RKO (cell line): ENCODE measurements at places on chromosomes 12 and 14.

DNA sequence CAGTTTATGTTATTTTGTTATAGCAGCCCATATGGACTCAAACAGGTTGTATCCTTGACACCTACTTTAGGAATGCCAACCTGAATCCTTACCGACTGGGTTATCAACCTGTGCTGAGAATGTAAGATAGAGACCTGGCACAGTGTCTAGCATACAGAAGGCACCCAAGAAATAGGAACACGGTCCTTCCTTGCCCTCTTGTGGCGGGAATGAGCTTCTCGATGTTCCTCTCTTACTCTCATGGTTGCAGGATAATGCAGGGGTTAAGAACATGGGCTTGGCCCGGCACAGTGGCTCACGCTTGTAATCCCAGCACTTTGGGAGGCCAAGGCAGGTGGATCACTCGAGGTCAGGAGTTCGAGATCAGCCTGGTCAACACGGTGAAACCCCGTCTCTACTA, 6.5 kb downstream of the C12orf43 start:
- peak; percentile 74 for DNase-seq

DNA sequence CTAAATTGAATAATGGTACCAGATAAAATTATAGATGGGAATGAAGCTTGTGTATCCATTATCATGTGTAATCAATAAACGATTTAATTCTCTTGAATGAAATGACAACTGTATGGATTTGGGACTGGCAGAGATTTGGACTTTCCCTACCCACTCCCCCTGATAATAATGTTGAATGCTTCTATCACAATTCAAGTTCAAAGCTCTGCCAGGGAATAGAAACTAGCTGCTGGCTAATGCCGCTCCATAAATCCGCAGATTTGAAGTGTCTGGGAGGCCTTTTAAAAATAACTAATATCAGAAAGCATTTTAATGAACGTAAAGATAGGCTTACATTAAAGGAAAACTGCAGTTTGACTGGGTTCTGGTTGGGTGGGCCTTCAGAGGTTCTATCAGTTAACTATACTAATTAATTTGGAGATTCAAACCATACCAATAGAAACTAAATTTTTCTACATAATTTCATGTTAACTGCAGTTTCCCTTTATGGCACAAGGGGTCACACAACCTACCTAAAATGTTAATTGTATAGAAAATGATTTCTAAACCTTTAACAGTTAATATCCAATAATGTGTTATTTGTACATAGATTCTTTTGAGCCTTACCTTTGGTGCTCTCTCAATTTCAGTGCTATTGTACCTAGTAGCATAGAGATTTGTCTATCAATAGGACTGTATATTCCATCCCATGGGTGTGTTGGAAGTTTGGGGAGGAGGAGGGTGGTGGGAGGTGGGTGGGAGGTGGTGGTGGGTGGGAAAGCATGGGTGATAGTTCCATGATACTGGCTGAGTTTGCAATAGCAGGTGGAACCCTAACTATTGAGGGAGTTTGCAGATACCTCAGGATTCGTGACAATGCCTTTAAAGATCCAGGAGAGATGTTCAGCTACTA, 4.9 kb downstream of the HNRNPA1 start:
- no peak for DNase-seq

DNA sequence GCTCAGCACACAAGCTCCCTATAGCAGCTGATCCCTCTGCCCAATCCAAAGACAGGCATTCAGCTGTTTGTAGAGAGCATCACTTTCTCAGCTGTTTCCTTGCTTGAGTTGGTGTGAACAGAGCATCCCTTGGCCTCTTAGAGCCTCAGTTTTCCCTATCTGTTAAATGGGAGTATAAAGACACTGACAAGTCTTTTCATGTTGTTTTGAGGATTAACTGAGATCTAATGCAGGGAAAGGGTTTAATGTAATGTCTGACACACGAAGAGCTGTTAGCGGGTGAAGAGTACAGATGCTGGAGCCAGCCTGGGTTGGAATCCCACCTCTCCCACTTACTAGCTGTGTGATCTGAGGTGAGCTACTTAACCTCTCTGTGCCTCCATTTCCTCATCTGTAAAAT, 149.5 kb downstream of the PHETA1 start:
- no peak for DNase-seq

GRCh38 chr12:52023182-52023975, 16.6 kb downstream of the TAMALIN start:
- DNase-seq, result peak; percentile 81

DNA sequence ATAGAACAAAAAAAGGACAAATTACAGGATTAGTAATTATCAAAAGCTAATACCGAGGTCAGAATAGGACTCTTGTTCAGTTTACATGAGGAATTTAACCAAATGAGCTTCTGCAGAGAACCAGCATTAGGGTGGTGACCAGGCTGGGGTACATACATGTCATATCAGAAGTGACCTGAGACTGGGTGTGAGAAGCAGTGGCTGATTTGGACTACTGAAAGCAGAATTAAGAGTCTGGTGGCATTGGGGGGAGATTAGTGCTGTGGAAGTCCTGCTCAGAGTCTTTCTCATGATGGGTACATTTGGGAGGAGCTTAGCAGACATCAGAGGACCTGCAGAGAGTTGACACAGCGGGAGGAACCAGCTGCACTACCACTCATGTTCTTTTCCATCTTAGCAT, 21.7 kb downstream of the TRAF3 start:
- DNase-seq, result no peak

DNA sequence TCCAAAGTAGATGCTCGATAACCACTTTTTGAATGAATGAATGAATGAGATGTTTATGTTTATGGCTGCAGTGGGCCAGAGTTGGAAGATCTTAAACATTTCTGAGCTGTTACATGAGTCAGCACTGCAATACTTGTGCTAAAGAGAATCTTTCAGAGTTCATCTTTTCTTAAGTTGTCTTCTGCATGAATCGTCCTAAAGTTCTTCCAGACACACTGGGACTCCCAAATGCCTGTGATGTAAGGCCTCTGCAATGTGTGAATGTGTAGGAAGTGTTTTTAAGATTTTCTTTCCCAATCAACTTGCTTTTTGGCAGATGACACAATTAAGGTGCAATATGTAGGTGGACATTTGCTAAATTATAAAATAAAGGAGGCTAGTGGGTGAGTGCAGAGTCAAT, 50.3 kb upstream of the TRIM9 start:
- DNase-seq, result no peak

DNA sequence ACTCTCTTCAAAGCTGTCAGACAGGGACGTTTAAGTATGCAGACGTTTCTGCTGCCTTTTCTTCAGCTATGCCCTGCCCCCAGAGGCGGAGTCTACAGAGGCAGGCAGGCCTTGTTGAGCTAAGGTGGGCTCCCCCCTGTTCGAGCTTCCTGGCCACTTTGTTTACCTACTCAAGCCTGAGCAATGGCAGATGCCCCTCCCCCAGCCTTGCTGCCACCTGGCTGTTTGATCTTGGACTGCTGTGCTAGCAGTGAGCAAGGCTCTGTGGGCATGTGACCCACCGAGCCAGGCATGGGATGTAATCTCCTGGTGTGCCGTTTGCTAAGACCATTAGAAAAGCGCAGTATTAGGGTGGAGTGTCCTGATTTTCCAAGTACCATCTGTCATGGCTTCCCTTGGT, 900.4 kb upstream of the MDGA2 start:
- DNase-seq, result no peak

DNA sequence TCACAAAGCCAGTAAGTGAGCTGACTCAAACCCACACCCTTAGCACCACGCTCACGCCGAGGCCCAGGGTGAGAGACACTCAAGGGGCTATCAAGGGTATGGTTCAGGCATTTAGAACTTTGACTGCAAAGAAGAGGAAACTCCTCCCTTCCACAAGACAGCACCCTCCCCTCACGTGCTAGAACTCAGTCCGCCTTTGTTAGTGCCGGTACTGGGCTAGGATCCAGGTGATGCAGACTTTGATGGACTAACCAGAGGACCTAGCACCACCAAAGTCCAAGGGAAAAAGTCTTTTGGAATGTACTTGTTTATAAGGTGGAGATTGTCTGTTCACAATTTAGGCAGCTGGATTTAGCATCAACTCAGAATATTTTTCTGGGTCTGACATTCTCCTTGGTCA, 33.7 kb downstream of the VWF start:
- no peak for DNase-seq

DNA sequence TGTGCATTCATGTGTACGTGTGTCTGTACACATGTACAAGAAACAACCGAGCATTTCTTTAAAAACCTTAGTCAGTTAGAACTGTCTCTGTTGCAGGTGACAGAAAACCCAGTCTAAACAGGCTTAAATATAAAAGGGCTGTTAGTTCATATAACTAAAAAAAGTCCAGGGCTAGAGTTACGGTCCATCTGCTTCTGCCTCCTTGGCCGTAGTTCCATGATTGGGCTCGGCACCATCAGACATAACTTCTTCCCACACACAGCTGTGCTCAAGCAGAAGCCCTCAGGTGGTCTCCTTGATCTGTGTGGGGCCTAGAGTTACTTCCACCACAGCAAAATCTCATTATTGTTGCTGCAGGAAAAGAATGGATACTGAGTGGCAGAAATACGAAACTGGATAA, 34.6 kb downstream of the CKB start:
- DNase-seq, result no peak

- no peak for DNase-seq
Measured at GRCh38 chr12:102958830-102959176, 1.3 kb downstream of the ASCL1 start.

GRCh38 chr14:95253039-95253630, 66.6 kb downstream of the CLMN start:
- peak; percentile 32 for DNase-seq

DNA sequence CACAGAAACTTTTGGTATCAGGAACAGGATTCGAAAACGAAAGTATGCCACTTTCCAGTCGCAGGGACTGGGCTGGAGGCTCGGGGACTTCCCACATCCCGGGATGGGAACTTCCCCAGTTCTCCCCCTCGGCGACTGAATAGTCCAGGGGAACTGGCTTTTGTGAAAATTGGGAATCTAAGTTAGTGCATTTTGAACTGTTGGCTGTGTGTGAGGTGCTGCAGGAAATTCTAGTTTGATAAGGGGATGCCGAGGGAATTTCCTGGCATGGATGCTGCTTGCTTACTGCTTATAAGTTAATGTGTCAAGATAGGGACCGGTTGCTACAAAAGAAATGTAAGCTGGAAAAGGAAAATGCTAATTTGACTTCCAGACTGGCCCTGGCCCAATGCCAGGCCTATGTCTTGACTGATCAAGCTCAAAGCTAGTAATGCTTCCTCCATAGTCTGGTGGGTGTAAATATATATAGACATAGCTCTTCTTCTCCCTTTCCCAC, 73.4 kb upstream of the EIF5 start:
- DNase-seq, result peak; percentile 59
